Aorta (tissue), 5 donors: ENCODE measurements at places on chromosomes 1 and 21. TPM values are rescaled to one million over a fixed set of nuclear protein-coding genes. Genes with fewer than 3 reads are reported as not detected.

RNU1-2 gene
- total RNA-seq = 7,231 TPM

DNA sequence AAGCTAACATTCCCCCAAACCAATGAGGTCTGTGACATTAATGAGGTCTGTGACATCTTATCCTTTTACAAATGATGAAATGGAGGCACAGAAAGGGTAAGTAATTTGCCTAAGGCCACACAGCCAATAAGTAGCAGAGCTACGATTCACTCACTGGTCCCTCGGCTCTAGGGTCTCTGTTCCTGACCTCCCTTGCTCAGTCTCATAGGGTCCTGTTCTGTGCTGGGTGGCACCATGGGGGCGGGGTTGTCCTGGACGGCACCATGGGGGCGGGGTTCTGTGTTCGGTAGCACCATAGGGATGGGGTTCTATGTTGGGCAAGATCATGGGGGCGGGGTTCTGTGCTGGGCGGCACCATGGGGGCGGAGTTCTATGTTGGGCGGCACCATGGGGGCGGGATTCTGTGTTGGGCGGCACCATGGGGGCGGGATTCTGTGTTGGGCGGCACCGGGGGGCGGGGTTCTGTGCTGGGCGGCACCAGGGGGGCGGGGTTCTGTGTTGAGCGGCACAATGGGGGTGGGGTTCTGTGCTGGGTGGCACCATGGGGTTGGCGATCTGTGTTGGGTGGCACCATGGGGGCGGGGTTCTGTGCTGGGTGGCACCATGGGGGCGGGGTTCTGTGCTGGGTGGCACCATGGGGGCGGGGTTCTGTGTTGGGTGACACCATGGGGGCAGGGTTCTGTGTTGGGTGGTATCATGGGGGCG lies 55.6 kb downstream of the CLSTN1 start:
- peak; percentile 32 for DNase-seq
- no peaks in the 10 kb centered on the region for H3K4me1 ChIP-seq
- no peak overlapping the region for H3K4me3 ChIP-seq
- H3K27me3 ChIP-seq = no peaks in the 10 kb centered on the region

DNA sequence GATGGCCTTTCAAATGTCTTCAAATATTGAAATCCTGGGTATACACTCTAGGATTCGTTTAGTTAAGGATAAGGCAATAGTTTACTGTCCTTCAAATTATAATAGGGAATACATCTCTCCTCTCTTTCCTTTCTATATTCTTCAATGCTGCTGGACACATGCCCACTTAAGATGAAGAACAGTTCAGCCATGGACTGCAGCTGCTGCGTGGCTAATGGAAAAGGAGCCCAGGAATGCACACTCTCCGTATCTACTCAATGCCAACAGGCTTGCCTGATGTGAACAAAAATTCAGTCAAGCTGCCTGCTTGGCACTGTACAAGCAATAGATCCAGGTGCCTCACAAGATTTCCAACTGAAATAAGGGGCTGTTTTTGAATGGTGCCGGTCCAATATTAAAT lies 321.2 kb upstream of the LYPLAL1 start:
- no peaks in the 10 kb centered on the region for H3K27me3 ChIP-seq
- no peak overlapping the region for H3K27ac ChIP-seq
- no peaks in the 10 kb centered on the region for H3K36me3 ChIP-seq
- no peak for DNase-seq

GRCh38 chr1:160410406-160411005 lies 10.1 kb downstream of the VANGL2 start:
- H3K36me3 ChIP-seq = no peaks in the 10 kb centered on the region
- no peaks in the 10 kb centered on the region for H3K27me3 ChIP-seq
- no peak overlapping the region for H3K27ac ChIP-seq
- no peaks in the 10 kb centered on the region for H3K4me1 ChIP-seq

GRCh38 chr1:230459465-230459864 lies 33.3 kb upstream of the PGBD5 start:
- no peak overlapping the region for H3K27ac ChIP-seq
- DNase-seq = no peak
- H3K27me3 ChIP-seq = peaks cover 2% of the 10 kb centered on the region
- H3K4me3 ChIP-seq = no peak overlapping the region
- no peaks in the 10 kb centered on the region for H3K36me3 ChIP-seq

- H3K27ac ChIP-seq = no peak overlapping the region
- no peaks in the 10 kb centered on the region for H3K4me1 ChIP-seq
- no peaks in the 10 kb centered on the region for H3K27me3 ChIP-seq
- no peak overlapping the region for H3K4me3 ChIP-seq
- DNase-seq = no peak
- no peaks in the 10 kb centered on the region for H3K36me3 ChIP-seq
Measured at GRCh38 chr1:94013367-94013878, 104.2 kb upstream of the GCLM start.

GRCh38 chr21:21457077-21457476 lies 458.9 kb downstream of the NCAM2 start:
- H3K4me3 ChIP-seq = no peak overlapping the region
- H3K36me3 ChIP-seq = no peaks in the 10 kb centered on the region
- H3K27me3 ChIP-seq = no peaks in the 10 kb centered on the region
- DNase-seq = no peak
- H3K27ac ChIP-seq = no peak overlapping the region
